Fibroblast of upper back skin (primary cell): ENCODE measurements at places on chromosomes 12 and 14.
A peak's percentile ranks its signal among the peaks of the same experiment; 100 is the strongest.

DNA sequence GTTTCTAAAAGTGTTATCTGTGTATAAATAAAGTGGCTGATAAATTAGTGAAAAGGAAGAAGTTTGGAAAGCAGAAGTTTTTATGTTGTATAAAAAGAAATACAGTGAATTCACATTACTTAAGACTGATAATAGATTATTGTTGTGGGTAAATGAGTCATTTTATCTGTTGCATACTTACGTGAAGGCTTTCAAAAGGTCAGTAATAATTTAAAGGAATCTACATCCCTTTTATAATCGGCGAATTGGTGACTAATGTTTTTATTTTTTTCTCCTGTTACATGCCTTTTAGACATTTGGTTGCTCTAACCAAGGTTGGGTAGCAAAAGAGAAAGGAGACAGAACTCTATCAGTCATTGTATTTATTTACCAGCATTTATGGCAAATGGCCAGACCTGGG, 155.9 kb downstream of the SLC41A2 start:
- peak; percentile 49 for DNase-seq

DNA sequence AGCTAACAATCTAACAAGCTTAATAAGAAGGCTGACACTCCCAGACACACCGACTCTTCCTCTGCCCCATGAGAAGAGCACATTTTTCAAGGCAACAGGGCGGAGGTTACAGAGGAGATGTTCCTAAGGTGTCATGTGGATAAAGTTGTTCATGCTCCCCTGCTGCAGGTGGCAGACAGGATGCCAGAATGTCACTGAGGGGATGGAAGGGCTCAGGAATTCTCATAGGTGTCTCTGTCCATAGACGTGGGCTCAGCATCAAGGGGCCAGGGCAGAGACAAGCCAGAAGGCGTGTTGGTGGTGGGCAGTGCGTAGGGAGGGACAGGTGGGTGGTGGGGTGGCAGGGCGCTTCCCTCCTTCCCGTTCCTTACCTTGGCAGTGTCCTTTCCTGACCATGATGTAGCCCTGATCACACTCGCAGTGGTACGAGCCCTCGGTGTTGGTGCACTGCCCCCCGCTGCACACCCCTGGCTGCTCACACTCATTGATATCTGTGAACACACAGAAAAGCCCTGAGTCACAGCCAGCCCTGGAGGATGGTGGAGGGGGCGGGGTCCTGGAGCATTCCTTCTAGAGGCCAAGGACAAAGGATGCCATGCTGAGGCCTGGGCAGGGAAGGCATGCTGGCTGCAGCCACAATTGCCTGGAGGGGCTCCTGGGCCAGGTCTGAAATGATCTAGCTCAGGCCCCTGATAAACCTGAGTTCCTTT, 23.0 kb downstream of the ISCA2 start:
- DNase-seq, result peak; percentile 43

DNA sequence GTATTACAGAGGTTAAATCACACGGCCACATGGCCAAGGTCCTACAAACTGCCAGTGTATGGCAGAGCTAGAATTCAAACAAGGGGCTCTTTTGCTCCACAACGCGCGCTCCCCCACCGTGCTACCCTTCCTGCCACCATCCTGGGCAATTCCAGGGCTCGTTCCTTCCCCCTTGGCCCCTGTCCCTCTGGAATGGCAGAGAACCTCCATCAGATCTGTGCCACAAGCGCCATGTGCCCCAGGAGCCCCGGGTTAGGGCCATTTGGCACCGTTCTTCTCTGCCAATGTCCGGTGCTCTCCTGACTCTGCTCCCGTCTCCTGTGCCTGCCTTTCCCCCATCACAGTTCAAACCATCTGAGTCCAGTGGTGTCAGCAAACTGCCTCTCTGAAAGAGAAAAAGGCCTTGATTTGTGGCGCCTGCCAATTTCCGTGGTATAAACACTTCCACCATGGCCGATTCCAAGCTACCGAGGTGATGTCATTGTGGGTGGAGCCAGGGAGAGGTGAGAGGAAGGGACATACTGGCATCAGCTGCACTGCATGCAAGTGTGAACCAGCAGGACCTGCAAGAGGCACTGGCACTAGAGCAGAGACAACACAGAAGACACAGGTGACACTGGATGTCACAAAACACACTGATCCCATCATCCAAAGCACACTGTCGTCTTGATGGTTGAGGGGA, 163.1 kb downstream of the CALM1 start:
- no peak for DNase-seq

DNA sequence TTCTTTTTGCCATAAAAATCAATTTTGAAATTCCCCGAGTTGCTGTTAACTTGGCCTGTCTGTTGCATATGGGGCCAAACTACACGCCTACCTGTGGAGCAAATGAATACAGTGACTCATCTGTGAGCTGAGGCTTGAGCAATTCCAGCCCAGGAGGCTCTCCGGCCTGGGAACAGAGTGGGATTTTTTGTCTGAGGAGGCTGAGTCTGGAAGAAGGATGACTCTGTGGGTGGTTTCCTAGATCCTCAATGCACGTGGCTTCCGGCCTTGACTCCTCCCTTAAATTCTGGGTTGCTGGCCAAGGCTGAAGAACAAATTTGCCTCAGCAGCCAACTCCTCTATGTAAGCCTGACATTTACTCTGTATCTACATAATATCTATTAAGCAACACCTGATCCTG, 124.1 kb downstream of the SSPN start:
- DNase-seq, result peak; percentile 91

- no peak for DNase-seq
Observed at GRCh38 chr14:93036652-93037345, 78.9 kb downstream of the ITPK1 start.

DNA sequence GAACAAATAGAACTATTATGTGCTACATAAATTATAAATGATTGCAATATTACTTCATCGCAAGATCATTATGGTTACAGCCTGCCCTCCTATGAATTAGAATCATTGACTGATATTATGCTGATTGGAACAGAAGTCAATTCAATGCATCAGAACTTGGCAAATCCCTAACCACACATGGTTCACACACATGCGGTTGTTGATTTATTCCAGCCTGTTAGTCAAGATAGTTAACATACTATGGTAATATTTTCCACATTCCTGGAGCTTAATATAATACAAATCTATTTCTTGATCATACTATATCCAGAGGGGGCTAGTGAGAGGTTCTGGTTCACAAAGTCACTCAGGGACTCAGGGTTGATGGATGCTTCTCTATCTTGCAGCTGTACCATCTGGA, 9.7 kb upstream of the CACNA1C start:
- DNase-seq, result peak; percentile 36

- peak; percentile 83 for DNase-seq
Observed at GRCh38 chr12:22527999-22528398, 16.3 kb downstream of the C2CD5 start.

DNA sequence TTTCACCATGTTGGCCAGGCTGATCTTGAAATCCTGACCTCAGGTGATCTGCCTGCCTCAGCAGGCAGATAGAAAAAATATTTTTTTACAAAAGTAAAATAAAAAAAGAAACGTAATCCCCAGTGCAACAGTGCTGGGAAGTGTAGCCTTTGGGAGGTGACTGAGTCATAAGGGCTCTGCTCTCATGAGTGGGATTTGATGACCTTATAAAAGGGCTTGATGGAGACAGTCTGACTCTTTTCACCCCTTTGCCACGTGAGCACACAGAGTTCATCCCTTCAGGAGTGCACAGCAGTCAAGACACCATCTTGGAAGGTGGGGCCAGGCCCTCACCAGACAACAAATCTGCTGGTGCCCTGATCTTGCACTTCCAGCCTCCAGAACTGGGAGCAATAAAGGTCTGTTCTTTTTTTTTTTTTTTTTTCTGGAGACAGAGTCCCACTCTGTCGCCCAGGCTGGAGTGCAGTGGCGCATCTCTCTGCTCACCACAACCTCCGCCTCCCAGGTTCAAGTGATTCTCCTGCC, 24.7 kb upstream of the DYNC1H1 start:
- DNase-seq, result no peak

DNA sequence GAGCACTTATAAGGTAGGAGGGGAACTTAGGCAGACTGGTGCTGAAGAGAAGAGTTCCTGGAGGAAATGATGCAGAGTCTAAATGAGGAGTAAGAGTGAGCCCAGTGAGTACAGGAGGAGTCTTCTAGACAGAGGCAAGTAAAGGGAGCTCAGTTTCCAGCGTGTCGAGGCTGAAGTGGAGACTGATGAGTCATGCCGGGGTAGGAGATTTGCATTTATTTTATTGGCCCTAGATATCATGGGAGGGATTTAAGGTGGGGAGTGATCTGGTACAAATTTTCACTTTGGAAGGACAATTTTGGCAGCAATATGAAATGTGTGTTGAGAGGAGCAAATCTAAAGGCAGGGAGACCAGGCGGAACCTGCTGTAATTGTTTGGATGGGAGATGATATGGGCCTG, 157.5 kb downstream of the TTC8 start:
- DNase-seq, result no peak

DNA sequence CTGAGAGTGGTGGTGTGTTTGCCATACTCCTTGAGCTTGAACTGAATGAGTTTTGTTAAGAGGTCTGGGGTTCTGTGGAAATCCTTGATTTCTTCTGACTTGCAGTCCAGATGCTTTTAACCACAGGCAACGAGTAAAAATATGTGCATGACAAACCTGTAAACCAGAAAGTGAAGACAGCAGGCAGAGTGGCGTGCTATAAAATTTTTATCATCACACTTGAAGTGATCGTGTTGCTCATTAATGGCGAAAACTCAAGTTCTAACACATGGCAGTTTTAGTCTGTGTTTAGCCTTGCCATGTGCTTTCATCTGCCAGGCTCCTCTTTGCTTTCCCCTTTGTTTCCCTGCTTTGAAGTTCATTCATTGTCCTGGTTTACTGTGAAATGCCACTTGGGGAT, 28.0 kb downstream of the TXNRD1 start:
- peak; percentile 50 for DNase-seq

GRCh38 chr14:61388173-61388975, 67.0 kb downstream of the PRKCH start:
- peak; percentile 58 for DNase-seq

DNA sequence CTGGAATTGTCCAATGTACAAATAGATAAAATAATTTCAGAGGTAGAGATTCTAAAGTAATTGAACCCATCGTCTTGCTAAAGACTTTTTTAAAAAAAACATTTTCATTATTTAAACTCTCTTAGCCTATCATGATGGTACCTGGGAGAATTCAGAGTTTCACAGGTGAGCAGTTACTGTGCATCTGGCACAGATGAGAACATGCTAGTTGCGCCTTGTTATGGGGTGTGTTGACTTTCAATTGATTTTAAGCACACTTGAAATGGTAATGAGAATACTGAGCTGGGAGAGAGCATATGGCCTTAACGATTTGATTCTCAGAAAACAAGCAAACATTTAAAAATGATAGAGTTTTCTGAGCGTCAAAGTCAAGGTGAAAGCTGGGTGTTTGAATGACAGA, 66.6 kb downstream of the FLRT2 start:
- DNase-seq, result no peak

DNA sequence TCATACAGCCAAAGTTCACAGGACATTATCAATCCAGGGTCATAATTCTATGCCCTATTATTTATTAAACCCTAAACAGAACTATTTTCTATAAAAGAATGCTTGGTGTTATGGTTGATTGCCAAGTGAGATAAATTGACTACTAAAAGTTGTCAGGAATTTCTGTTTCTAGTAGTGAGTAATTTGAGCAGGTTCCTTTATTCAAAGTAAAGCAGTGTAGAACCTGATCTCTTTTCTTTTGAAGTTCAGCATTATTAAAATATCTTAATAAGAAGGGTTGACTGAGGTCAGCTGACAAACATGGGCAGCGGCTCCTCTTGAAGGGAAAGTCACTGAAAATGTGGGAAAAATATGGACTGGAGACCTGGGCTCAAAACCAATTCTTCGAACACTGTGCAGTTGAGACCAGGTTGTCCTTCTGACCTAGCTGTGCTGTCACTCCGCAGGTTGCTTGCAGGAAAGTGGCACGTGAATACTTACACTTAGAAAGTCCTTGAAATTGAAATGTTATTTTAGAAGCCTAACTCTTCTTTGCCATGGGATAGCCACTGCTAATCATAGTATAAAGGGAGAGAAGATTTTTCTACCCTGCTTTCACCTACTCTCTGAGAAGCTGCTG, 141.0 kb downstream of the RASSF9 start:
- DNase-seq, result no peak

DNA sequence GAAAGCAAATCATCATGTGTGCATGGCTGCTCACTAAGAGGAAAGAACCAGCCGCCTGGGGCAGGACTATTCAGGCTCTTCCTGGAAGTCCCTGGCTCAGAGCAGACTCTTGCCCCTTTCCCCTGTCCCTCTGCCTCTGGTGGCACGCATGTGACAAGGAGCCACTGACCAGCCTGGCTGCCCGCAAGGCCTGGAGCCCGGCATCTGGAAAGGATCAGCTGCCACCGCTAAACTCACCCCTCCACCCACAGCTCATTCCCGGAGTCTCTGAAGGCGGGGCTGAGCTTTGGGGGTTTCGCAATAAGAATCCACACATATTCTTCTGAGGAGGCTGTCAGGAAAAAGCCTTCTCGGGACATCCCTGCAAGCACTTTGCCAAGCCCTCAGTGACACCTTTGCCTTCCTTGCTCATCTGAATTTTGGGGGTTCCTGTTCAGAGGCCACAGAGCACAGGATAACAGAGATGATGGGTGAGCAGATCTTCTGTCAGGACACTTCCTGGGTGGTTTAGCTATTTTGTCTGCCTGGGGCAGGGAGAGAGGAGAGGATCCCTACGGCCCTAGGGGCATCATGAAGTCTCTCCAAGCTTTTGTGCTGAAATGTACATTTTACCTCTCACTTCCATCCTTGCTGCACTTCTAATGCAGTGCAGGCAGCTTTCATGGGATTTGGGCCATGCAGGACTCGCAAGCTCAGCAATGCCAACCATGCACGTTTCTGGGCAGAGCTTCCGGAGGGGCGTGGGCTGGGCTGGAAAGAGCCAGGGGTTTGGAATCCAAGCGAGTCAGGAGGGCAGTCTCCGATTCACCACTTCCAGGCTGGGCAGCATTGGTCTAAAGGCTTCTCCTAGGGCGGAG, 124.8 kb upstream of the MAP1LC3B2 start:
- peak; percentile 92 for DNase-seq

- no peak for DNase-seq
Observed at GRCh38 chr12:109967383-109968031, 28.7 kb downstream of the GIT2 start.

DNA sequence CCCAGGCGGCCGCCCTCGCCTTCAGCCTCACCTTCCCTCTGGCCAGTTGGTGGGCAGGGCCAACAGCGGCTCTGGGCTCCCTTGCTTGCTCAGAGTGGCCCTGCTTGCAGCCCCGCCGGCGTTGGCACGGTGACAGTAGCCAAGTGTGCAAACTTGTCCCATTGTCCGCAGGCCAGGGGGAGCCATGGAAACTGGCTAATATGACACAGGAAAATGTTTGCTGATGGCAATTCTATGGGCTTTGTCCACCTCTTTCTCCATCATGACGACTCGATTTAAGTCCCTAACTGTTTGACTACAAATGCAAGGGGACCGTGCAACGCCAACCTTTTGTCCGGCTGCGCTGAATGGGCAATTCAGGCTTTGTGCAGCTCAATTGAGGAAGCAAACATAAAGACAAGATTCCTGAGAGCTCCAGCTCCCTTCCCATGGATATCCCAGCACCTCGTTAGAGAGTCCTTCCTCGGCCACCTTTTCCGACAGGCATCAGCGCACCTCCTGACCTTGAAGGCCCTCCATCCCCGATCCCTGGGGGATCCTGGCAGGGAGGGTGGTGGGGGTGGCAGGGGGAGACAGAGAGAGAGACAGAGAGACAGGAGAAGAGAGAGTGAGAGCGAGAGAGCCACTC, 785 bp upstream of the FAM181A start:
- DNase-seq, result no peak
